SK-N-MC (cell line): ENCODE measurements at places on chromosomes 1 and 21.

DNA sequence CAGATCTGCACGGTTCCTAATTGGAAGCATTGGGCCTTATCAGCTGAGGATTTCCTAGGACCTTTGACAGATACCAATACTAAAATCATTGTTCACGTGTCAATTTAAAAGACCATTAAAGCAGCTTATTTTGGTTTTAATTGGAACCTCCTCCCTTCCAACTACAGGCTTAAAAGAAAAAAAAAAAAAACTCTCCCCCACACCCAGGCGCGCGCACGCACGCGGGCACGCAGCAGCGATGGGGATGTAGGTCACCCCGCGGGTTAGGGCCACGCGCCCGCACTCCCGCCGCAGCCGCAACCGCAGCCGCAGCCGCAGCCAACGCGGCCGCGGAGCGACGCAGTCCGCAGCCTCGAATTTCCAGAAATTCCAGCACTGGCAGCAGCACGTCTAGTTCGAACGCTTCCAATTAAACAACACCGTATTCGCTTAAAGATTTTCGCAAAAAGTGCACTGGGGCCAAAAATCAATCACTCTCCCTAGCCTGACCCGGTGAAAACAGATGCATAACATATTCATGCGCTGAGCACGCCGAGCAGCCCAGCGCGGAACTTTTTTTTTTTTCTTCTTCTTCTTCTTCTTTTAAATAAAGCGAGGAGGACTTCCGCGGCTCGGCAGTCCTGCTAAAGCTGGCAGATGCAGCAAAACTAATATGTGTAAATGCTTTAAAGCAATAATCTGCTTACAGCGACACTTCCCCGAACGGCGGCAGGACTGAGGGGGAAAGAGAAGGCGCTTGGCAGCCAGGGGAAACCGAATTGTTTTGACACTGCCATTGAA lies 13.3 kb upstream of the BARHL2 start:
- peak; percentile 20 for DNase-seq

GRCh38 chr1:99469550-99469971 lies 176.4 kb upstream of the PALMD start:
- DNase-seq, result no peak

GRCh38 chr1:112253366-112253765 lies 142.6 kb upstream of the CTTNBP2NL start:
- DNase-seq, result no peak

GRCh38 chr1:158290321-158290844 lies 660 bp downstream of the CD1C start:
- no peak for DNase-seq

DNA sequence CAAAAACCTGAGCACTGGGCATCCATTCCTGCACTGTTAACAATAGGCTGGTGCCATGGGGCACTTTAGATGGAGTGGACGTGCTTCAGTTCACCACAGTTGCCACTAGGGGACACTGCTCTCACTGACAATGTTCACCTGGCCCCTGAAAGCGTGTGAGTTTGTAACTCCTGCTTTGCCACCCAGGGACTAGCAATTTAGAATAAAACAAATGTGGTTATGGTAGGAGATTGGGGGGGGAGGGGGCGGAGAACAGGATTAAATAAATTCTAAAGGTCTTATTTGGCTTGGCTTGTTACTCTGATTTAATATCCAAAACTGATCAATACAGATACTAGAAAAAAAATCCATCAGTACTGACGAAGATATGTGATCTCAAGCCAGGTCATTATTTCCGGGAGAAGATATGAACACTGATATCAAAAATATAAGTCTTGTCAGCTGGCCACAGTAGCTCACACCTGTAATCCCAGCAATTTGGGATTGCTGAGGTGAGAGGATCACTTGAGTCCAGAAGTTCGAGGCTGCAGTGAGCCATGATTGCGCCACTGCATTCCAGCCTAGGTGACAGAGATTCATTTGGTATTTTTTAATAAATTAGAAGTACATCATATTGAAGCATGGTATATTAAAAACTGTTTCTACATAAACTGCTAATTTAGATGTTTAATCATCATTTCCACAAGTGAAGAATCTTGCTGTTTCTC lies 23.2 kb downstream of the INTS7 start:
- DNase-seq, result no peak

DNA sequence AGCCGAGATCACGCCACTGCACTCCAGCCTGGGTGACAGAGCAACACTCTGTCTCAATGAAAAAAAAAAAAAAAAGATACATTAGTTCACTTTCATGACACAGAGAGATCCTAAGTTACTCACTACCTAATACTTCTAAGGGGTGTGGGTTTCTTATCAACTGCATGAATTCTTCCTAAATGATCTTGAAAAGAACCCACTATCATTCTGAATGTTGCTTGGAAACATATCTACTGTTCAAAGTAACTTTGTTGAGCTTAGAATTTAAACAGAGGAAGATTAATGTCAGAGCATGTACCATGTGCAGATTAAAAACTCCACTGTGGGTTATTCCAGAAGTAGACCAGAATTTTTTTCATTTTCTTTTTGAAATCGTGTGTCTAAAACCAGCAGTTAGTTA lies 241.5 kb downstream of the LTN1 start:
- DNase-seq, result no peak

- no peak for DNase-seq
Observed at GRCh38 chr1:8740034-8740449, 77.4 kb downstream of the RERE start.

DNA sequence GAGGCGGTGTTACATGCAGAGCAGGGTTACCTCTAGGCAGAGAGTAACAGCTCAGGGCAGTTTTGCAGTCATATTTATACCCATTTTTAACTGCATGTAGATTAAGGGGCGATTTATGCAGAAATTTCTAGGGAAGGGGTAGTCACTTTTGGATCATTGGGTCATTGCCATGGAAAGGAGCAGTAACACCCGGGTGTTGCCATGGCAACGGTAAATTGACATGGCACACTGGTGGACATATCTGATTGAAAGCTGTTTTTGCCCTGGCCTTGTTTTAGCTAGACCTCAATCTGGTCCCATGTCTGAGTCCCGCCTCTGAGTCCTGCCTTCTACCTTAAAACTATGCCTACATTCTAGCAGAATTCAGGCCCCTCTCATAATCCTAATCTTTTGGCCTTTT lies 11.8 kb upstream of the USP1 start:
- DNase-seq, result no peak

DNA sequence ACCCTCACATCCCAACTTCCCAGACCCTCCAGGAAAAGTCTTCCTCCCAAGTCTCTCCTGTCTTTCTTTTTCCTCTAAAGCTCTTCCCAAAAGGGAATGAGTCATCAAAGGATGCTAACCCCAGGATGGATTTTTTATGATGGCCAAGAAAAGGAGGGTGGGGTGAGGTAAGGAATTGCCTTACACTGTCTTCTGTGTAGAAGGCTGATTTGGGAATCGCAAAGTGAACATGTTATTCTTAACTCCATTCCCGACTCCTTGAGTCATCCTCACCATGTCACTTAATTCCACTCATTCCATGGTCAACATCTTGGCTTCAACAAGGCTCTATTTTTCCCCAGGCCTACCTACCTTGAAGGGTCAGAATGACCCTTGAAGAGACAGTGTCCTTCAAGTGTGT lies 44.0 kb downstream of the TBX15 start:
- no peak for DNase-seq

DNA sequence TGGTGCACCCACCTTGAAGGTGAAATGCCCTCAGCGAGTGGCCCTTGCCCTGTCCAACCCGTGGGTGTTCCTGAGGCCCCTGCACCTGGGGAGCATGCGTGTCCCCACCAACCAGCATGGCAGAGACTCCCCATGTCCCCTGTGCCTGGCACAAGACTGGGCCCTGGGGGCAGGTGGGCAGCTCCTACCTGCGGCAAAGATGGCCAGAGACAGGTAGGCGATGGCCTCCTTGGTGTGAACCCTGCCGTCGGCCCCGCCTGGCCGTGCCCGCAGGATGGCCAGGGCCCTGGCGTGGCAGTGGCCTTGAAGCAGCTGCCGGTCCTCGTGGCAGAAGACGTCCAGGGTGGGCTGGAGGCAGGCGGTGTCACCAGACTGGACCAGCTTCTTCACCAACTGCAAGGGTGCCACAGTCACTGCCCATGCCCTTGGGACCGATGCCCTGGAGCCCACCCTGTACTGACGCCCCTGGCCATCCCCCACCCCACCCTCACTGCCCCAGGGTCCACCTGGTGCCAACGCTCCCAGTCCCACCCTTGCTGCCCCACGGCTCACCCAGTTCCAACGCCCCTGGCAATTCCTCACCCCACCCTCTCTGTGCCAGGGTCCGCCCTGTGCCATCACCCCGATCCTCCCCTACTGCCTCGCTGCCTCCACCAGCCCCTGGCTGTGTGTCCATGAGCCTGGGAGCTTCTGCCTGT lies 15.7 kb downstream of the TTC34 start:
- DNase-seq, result no peak

GRCh38 chr1:7915826-7916500 lies 24.7 kb downstream of the TNFRSF9 start:
- DNase-seq, result no peak

- no peak for DNase-seq
Observed at GRCh38 chr1:24507405-24507804, 4.8 kb downstream of the RCAN3 start.

DNA sequence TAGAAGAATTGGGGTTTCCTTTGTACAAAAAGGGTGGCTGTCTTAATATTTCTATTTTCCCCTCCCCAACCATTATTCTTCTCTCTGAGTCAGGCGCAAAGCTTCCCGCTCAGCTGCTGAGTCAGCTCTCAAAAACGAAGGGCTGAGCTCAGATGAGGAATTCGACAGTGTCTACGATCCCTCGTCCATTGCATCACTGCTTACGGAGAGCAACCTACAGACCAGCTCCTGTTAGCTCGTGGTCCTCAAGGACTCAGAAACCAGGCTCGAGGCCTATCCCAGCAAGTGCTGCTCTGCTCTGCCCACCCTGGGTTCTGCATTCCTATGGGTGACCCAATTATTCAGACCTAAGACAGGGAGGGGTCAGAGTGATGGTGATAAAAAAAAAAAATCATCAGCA lies 3.0 kb upstream of the TUFT1 start:
- no peak for DNase-seq

DNA sequence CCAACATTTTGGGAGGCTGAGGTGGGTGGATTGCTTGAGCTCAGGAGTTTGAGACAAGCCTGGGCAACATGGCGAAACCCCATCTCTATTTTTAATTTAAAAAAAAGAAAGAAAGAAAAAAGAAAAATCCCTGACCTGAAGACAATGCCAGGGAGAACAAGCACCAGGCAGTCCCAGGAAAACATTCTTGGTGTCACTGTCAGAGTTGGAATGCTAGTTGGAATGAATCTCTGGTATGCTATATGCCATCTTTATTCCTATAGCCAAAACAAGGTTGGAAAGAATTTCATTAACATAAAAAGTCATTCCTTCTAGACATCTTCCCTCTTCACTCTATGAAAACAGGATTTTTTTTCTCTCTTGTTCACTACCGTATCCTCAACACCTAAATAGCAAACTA lies 2.8 kb downstream of the DNAJC8 start:
- DNase-seq, result no peak

GRCh38 chr1:53076165-53076564 lies 14.2 kb downstream of the PODN start:
- DNase-seq, result no peak

DNA sequence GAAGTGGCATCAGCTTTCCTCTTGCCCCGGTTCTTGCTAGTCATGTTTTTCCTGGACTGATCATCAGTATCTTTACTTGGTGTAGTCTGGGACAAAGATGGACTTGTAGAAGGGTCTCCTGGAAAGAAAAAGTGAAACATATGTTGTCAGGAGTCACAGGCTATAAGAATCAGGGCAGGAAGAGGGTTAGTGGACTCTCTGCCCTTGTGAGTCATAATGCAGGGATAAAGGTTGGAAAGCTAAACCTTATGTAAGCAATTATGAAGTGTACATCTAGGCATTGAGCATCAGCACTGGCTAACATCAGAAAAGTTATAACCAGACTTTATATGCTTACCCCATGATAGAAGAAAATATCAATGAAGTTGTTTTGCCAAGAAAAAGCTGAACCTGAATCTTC lies 51.2 kb downstream of the XKR8 start:
- no peak for DNase-seq

DNA sequence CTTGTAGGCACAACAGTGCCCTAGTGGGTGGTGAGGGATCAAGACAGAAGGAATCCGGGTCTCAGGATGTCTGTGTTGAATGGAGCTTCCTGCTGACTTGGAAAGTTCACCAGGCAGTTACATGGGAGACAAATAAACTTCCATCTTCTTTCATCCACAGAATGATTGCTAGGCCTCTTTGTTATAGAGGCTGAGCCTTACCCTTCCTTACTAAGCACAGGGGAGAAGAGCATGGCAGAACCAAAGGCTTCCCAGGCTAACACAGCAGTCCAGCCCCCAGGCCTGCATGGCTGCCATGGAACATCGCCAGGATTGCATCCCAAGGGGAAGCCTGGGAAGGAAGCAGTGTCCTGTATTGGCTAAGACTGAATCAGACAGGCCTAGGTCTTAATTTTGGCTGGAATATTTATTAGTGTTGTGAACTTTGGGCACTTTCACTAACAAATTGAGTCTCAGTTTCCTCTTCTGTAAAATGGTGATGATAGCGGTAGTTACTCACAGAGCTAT lies 18.7 kb downstream of the HEYL start:
- DNase-seq, result no peak

DNA sequence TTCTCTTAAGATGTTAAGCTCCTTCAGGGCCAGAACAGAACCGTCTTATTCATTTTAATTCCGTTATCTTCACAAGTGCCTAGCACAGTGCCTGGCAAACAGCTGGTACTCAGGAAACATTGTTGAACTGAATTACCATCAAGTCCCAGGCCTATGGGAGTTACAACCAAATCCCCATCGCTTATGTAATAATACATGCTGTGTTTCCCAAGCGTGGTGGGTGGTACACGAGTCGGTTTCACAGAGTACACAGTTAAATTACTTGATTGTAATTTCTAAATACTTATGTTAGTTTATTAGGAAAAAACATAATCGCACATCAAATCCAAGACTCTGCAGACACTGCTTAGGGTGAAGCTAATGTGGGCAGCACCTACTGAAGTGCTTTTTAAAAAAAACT lies 1.0 kb downstream of the ANGEL2 start:
- DNase-seq, result no peak

DNA sequence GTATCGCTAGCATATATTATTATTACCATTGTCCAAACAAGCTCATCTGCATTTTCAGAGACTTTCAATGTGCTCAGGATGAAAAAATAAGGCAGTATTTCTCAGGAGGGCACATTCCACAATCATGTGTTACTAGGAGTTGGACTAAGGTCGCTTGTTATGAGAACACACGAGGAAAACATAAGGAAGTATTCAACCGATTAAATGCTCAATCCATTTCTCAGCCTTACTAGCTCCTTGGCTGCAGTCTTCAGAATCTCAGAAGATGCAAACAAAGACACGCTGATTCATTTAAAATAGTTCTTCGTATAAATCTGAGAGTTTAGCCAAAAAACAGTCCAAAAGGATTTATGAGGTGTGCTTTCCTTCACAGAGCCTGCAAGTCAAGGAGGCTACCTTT lies 82.0 kb upstream of the JAK1 start:
- DNase-seq, result no peak

GRCh38 chr1:241276391-241276790 lies 80.6 kb downstream of the RGS7 start:
- DNase-seq, result no peak

DNA sequence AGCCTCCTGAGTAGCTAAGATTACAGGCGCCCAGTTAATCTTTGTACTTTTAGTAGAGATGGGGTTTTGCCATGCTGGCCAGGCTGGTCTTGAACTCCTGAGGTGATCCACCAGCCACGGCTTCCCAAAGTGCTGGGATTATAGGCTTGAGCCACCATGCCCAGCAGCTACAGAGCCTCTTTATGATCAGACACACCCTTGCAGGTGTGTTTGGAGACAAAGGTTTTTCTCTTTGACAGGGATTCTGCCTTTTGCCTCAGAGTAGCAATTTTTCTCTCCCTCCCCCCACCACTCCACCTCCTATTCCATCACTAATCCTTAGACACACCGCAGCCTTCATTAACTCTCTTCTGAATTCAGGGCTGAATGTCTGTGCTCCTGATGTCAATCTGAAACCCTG lies 152.2 kb upstream of the NFIA start:
- DNase-seq, result no peak
